GM12864 (cell line): ENCODE measurements at places on chromosomes 1 and 21.

DNA sequence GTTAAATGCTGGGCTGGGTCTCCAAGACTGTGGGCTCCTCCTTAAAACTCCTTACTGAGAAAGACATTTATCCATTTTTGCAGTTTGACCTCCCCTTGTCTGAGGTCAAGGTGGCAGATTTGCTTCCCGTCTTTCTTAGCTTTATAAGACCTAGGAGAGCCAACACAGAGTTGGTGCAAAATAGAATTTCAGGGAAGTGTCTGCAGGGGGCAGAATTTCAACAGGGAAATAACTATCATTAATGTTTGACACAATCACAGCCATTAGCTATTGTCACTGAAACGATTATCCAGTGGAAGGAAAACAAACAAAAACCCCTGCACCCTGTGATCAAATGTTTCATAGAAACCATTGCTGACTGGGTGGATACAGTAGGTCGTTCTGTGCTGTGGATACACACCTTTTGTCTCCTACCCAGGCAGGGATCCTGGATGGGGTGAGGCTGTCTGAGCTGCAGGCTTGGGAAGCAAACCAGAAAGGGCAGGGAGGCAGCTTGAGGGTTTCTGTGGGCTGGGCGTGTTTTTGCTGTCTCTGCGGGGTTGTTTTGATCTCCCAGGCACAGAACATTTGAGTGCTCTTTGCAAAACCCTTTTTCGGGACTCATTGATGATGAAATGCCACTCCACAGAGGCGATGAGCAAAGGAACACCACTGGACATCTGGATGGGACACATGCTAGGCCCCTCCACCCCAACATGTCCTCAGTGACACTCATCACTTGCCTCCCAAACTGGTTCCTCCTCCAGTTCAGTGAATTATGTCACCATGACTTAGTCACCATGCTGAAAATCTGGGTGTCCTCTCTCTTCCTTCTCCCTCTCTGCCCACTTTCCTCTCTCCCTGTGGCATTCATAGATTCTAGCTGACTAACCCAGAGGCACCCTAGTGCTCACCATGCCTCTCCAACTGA, 94.2 kb upstream of the SERBP1 start:
- DNase-seq = no peak

DNA sequence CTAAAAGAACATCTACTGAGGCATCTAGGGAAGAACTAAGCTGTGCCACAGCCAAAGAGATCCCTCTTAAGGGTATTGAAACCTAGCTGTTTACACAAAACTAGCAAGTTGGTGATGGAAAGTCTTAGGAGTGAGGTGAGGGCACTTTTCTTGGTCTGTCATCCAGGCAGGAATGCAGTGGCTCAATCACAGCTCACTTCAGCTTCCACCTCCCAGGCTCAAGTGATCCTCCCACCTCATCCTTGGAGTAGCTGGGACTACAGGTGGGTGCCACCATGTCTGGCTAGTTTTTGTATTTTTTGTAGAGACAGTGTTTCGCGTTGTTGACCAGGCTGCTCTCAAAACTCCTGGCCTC, 2.4 kb downstream of the PLEKHO1 start:
- no peak for DNase-seq

DNA sequence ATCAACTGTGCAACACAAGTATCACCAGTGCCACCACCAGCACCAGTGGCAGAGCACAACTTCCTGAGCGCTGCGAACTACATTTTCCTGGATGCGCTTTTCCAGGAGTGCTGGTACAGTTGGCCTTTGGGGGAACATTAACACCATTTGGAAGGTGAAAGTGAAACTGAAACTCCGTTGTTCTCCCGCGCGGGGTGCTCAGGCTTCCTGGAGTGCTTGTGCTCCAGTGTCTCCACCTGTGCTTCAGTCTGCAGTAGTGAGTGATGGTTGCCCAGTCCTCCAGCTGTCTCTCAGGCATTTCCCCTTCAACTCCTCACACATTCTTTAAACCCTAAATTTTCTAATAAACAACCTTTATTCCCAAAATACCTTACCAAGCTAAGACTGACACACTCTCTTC, 187.8 kb downstream of the LRRIQ3 start:
- DNase-seq = no peak

DNA sequence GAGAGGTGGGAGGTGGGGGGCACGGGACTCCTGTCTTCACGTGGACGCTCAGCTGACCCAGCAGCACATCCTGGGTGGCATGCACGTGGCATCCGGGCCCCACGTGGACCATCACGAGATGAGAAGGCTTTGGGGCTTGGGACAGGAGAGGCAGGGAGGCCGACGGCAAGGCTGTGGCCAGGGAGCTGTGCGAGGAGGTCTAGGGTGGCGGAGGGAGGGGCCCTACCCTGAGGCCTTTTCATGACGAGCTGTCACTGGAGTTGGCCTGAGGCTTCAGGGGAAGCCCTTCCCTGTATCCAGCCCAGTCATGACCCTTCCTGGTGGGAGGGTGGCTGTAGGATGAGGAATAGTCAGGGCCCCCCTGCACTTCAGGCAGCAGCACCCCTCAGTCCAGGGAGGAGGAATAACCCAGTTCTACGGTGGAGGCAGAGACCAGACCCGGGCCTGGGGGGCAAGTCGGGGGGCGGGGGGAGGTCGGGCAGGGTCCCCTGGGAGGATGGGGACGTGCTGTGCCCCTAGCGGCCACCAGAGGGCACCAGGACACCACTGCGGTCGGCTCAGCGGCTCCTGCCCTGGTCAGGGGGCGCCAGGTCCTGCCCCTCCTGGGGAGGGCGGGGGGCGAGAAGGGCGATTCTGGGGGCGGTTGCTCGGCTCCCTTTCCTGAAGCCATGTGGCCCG, 2.0 kb upstream of the PERM1 start:
- DNase-seq = no peak

DNA sequence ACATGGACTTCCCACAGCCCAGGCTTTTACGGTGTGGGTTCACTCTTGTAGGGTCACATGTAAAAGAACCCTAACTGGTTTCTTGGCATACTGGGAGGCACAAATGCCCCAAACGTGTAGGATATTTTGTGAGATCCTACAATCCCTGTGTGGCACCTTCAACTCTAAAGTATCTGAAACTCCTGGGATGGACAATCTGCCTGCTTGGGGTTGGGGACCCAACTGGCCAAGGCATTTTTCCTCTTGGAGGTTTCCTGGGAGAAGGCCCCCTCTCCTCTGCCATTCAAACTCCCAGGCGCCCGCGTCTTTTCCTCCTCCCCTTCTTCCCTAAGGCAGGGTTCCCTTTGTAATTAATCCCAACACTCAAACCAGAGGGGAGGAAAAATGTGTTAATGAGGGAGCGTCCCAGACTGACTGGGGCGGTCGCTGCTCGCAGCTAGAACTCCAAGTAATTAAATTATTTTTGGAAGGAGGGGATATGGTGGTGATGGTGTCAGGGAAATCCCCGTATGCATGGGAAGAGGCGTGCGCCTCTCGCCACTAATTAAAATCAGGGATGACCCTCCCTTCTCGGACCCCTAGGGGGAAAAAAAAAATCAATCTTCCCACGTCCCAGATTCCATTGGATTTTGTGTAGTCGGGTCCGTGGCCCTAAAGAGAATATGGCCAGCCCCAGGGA, 681 bp upstream of the VANGL2 start:
- no peak for DNase-seq

DNA sequence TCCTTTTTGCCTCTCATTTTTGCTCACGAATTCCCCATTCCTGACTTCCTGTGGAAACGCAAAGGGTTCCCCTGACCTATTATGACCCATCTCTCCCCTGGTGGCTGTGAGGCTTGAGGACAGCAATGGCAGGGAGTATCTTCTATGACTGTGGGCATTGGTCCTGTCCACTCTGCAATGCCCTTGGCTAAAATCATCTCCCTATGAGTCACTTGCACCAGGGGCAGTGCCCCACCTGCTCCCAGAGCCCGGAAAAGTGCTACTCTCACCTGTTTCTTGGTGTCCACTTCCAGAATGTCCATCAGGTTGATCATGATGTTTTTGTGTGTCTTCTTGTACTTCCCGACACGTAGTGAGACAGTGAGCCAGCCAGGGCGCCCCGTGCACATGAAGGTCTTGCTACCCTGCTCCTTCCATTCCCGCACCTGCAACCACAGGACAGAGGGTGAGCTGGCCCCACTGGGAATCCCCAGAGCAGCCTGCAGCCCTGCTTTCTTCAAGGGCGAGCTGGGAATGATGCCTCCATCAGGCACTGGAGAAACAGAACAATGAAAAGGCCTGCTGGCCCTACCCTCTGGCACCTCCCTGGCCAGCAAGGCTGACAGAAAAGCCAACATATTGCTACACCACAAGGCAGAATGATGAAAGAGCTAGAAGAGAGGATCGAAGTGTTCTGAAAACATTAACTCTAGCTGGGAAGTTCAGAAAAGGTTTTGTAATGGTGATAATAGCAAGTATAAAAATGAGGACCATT, 3.5 kb downstream of the DHCR24 start:
- DNase-seq = no peak

DNA sequence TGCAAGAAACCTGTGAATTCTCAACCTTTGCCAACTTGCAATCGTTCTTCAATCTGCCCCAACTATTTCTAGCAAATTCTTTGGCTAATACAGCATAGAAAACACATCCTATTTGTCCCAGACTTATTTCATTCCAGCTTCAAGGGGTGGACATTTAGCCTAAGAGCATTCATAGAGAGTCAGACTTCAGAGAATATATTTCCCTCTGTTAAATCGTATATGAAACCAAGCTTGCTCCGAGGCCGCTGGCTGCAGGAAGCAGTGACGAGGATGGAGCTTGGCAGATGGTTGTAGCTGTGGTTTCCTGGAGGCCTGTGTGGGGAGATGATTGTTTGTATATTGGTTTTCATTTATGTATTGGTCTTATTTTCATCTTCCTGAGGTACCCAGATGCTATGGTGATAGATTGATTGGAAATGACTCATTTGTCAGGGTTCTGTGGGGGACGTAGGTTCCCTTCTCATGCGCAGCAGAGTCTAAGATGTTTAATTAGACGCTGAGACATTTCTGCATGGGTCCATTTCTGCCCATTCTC, 26.1 kb downstream of the MAN1C1 start:
- DNase-seq = no peak

DNA sequence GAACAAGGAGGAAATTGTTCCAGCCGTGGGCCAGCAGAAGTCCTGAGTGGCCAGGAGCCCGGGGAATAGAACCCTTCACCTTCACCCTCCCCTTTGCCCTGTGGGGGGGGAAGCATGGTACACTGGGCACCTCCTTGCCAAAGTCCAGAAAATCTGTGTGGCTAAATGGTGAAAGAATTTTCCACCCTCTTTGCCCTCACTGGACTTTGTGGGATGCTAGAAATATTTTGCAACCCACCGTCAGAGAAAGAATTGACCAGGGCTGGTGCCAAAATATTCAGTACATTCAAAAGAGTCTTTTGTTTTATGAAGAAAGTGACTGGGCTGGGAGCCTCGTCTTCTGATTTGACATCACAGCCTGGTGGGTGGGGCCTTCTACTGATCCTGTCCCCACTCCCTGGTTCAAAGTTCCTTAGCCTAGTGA, 14.6 kb downstream of the NFASC start:
- DNase-seq = no peak

DNA sequence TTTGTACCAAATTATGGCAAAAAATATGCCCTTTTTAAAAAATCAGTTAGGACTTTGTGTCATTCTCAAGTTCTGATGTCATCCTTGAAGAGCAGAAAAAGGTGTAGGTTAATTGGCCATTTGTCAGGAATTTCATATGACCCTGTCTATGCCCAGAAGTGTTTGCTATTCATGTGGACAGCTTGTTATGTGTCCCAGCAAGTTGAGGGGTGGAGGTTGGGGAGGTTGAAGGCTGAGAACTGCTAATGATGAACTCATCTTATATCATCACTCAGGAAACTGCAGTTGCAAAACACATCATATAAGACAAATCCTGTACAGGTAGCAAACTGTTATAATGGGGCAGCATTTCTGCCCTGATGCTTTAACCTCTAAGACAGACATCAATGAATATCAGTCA, 106.5 kb downstream of the PHTF1 start:
- no peak for DNase-seq

- DNase-seq = no peak
These were observed 158.3 kb downstream of the PLXNA2 start for GRCh38 chr1:208085655-208086515.

GRCh38 chr1:222923506-222923905, 108.7 kb downstream of the DISP1 start:
- no peak for DNase-seq

DNA sequence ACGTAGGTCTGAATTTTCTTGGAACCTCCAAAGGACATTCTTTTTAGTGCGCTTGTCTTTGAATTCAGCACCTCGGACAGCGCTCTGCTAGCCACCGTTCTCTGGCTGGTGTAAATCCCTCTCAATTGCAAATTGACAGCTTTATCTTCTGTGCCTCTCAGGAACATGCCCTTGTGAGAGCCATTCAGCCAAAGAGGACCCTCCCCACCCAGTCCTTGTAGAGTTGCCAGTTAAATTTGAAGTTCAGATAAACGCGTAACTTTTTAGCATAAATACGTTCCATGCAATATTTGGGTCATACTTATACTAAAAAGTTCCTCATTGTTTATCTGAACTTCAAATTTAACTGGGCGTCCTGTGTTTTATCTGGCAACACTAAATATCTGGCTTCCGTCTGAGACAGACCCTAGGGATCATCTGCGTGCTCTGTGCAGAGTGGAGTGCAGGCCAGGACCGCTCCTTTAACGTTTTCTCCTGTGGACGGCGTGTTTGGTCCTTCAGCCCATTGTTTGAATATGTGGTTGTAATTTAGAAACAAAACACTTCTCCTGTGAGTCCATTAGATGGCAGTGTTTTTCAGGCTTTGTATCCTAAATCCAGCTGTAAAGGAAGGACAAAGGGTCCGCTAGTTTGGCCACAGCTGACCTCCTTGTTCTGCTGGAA, 7.0 kb downstream of the KCNAB2 start:
- no peak for DNase-seq
